ENCODE measurements at places on chromosomes 11 and 22.

- no peak for DNase-seq
Measured at GRCh38 chr11:61732705-61733104, 19.7 kb upstream of the MYRF start.

DNA sequence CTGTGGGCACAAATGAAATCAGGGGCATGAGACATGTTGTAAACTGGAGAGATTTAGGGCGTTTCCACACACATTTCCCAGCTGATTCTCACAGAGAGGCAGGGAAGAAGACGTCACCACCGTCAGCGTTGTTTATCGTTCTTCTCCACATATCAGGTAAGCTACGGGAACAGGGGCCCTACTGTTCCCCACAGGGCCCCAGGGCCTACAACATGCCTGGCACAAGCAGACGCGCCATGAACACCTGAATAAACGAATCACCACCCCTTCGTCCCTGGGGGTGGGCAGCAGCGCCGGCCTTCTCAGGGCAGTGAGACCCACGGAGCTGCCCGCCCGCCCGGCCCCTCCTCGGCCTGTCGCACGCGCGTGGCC is 342 bp downstream of the EFCAB6 start:
- no peak for DNase-seq

DNA sequence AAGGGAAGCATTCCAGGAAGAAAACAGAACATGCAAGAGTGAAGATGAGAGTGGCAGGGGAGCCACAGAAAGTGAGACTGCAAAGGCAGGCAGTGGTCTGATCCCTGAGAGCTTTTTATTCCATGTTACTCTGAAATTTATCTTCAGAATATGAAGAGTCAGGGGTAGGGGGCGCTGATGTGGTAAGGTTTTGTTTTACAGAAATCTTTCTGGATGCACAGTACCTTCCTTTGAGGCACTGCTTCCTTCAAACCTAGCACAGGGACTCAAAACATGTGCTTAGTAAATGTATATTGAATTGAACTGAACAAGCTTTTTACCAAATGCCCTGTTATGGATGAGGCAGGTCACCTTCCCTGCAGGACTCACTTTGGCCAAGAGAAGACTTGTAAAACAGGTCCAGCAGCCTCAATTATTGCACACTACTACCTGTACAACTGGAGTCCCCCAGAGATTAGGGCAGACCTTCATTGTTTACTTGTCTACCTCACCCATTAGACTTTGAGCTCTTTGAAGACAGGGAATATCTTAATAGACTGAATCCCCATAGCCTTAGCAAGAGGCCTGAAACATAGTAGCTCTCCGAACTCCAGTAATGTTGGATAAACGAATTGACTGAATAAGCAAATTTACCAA is 2.2 kb downstream of the PAK1 start:
- no peak for DNase-seq

DNA sequence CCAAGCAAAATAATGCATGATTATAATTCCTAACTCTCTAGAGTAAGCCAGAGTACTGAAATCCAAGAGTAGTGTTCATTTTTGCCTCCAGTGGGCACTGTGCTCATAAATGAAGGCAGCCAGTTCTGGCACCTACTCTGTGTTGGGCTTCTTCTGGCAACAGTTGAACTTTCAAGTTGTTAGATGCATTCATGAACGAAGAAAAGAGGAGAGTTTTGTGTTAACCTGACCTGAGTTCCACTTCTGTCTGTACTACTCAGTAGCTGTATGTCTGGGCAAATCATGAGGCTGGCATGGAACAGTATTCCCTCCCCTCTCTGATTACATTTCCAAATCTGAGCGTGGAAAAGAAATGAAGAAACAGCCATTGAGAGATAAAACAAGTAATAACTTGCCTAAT is 20.3 kb upstream of the TENM4 start:
- DNase-seq, result no peak

DNA sequence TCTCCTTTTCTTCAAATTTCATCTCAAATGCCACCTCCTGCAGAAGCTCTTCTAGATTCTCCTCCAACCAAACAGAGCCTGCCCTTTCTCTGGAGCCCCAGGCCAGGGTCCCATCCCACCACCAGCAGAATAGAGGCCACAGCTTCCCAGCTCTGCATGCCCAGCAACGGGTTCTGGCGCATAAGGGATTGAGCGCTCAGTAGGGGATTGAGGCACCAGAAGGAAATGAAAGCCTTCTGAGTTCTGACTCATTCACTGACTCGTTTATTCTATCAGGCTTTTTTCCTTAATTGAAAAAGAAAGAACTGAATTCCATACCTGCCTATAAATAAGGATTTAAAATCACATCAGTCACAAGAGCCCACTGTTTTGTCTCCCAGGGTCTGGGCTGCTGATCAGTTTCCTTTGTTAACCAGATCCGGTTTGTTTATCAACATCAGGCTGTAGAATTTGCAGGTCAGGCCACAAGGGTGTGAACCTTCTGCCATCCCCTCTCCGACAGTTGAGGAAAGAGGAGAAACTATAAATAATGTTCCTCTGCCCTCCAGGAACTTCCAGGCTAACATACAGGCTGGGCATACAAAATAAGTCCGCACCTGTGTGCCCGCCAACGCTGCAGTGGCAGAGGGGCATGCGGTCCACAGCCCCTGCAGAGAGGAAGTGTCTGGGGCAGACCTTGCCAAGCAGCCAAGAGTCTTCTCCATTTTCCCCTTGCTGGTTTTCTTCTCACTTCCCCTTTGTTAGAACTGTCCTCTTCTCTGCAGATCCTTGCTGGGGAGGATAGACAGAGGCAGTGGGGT is 63.5 kb upstream of the PRDM11 start:
- DNase-seq, result no peak

DNA sequence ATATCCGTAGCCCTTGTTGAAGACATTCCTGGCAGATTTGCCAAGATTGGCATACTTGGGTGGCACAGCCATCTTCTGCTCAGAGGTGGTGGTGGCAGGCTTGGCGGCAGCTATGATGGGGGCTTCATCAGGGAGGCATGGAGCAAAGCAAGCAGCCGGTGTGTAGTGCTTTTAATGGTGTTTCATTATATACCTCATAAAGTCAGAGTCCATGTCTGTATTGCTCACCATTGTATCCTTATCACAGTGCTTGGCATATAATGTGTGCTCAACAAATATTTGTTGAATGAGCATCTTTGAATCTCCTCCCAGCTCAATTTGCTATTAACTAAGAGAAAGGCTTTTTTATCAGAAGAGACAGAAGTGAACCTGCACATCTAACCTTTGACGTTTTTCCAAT is 7.8 kb upstream of the DNHD1 start:
- DNase-seq, result no peak

GRCh38 chr22:37545703-37546436 is 14.4 kb upstream of the CDC42EP1 start:
- DNase-seq, result no peak

DNA sequence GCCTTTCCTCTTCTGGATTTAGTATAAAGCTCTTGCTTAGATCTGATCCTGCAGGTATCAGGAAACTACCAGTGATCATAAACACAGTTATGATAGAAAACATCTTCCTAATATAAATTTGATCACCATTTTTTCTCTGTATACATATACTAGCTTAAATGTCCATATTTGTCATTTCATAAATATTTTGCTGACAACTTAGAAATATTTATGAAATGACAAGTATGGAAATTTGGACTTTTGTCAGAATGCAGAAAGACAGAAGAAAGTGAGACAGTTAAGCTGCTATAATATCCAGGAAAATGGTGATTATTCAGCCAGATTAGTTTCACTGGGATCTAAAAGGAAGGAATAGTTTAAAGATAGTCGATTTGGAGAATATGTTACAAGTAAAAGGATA is 22.8 kb upstream of the TRIM21 start:
- DNase-seq, result no peak

- DNase-seq, result no peak
Measured at GRCh38 chr22:26064048-26064447, 105.2 kb upstream of the SEZ6L start.

GRCh38 chr11:107405260-107405659 is 52.4 kb downstream of the CWF19L2 start:
- no peak for DNase-seq

GRCh38 chr11:131904756-131905155 is 534.3 kb downstream of the NTM start:
- DNase-seq, result no peak

- DNase-seq, result no peak
Measured at GRCh38 chr11:94418123-94418765, 17.0 kb upstream of the GPR83 start.

DNA sequence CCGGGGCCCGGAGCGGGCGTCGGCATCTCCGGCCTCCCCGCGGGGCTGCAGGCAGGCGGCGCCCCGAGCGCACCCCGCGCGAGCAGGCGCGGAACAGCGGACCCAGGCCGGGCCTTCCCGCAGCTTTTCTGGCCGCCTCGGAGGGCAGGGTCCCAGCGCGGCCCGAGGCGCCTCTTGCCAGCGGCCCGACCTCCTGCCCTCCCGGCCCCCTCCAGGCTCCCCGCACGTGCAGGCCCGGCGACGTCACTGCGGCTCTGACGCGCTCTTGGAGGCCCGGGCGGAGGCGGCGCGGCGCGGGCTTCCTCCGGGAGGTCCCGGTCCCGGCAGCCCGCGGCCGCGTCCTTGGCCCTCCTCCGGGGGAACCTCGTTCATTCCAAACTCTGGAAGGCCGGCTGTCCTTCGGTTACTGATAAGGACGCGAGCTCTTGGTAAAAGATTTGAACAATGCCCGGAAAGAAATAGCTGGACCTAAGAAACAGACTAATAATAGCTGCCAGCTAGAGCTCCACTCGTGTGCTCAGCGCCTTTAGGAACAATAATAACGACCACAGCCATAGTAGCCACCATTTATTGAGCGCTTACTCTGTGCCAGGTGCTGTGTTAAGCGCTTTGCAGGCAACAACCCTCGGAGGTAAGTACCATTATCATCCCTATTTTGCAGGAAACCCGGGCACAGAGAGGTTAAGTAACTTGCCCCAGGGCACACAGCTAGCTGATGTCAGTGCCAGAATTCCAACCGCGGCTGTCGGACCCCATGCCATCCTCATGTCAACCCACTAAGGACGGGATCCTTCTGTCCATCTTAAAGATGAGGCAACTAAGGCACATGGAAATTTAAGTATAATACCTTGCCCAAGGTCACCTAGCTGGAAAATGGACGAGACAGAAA is 39.1 kb upstream of the CREB3L1 start:
- DNase-seq, result no peak

GRCh38 chr11:74138572-74138971 is 32.2 kb downstream of the C2CD3 start:
- no peak for DNase-seq

- DNase-seq, result no peak
Measured at GRCh38 chr22:31143537-31143936, 3.2 kb upstream of the PLA2G3 start.

DNA sequence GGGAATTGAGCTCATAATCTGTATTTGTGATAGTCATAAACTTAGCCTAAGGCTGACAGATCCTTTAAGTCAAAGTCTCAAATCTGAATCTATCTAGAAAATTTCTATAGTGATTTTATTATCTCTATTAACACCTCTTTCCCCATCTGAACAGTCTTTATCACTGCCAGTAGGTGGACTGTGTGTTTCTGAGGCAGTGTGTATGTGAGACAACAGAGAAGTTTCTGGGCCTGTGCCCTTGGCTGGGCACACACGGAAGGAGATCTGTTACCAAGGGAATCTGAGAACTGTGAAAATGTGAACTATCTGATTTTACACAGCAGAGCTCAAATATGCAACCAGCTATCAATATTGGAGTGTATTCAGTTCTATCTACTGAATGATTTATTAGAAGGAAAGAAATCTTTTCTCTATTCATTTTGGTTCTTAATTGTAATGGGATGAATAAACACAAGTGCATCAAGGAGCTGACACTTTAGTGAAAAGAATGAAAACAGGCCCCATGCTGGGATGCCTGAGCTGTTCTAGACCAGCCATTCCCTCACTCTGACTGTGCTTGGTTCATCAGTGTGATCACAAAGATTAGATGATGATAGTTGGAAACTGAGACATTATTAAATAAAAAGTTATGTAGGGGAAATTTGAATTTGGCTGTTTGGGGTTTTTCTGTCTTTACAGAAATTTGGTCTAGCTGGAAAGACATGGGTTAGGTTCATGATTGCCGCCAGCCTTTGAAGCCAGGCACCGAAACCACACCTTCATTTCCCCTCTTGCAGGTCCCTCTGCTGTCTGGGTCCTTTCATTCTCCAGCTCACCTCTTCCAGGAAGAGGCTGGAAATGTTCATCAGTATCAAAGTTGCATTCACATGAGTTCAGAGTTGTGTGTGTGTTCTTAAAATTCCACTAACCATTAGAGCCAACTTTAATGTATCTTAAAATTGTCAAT is 68.1 kb downstream of the LIF start:
- no peak for DNase-seq

DNA sequence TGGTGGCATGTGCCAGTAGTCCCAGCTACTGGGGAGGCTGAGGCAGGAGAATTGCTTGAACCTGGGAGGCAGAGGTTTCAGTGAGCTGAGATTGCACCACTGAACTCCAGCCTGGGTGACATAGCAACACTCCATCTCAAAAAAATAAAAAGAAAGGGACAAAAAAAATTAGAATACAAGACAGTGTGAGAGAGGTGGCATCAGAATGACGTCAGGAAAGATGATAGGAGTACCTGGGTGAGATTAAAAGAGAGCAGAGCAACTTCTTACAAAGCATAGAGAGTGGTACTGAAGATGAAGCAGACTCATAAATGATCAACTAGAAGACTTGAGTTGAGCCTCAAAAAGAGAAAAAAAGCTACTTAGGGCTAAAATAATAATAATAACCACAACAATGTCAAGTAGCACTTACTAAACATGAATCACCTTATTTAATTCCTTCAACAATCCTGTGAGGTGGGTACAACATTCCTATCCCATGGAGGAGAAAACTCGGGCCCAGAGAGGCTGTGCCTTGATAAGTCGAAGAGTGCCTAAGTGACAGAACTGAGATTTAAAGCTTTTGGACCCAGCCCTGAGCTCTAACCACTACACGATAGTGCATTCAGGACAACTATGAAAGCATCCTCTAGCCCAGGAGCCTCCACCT is 5.2 kb upstream of the SLN start:
- no peak for DNase-seq

DNA sequence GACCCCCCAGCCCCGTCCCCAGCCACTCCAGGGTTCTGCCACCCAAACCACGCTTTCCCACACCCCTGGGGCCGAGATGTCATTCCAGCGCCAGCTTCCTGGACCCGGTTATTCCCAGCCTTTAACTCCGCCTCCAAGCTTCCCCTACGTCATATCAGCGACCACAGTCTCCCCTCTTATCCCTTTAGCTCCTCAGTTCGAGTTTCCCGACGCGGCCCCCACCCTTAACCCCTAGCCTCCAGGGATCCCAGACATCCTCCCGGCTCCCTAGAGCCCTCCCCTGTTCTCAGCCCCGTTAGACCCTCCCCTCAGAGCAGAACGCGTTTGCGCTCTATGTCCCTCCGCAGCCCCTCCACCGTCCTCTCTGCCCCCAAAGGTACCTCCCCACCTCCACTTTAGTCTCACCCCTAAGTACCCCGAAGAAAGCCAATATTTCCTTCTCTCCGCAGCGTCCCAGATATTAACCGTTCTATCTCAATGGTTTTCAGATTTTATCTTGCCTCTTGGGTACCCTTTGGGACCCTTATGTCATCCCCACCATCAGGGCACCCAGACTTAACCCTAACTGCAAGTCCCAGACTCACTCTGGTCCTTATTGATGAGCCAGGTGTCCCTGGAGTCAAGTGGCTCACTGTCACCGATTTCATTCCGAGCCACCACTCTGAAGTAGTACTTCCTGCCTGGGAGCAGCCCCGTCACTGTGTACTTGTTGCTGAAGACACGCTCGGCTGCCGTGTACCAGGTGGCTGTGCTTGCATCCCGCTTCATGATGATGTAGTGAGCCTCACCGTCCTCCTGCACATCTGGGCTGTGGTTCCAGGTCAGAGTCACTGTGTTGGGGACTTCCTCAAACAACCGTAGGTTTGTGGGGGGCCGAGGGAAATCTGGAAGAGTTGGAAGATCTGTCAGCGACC is 8.0 kb downstream of the TMEM86A start:
- DNase-seq, result no peak

- DNase-seq, result no peak
Measured at GRCh38 chr11:105960252-105961245, 61.5 kb downstream of the MSANTD4 start.
